A549 treated with CORT108297 at 1 μM for 4 hours (cell line): ENCODE measurements at places on chromosomes 3 and 15. TPM values are rescaled to one million over a fixed set of nuclear protein-coding genes. Genes with fewer than 3 reads are reported as not detected.

The DUOX1 gene
- not detected in 5 replicates for total RNA-seq

The MESP2 gene
- 0.10 to 0.81 TPM (median 0.47 TPM) in 5 replicates for total RNA-seq

The TRIM71 gene
- total RNA-seq = not detected in 5 replicates

The CLEC3B gene
- not detected in 5 replicates for total RNA-seq

The EPHB3 gene
- total RNA-seq = 0.29 to 0.50 TPM (median 0.30 TPM) in 5 replicates

The CEP19 gene
- total RNA-seq = 2.7 to 3.4 TPM (median 2.9 TPM) in 5 replicates

The FETUB gene
- 0.10 to 0.25 TPM (median 0.16 TPM) in 4 of 5 replicates, not detected in the other for total RNA-seq
